ENCODE measurements at places on chromosomes 5 and 9.

DNA sequence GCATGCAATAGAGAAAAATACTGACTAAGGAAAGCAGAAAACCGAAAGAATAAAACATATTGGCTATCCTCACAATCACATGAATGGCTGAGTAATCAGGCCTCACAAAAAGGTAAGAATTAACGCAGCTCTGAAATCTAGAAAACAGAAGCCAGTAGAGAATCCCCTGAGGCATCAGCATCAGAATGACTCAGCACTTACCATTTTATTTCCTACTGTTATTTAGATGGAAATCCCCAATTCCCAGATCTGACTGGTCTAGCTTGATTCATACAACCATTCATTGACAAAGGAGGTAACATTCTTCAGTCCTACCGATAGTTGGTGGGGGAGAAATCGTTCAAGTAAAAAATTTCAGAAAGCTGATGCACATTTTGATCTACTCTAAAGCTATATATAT is 1408.4 kb upstream of the WWC1 start:
- no peak for DNase-seq

- no peak for DNase-seq
Measured at GRCh38 chr5:6402939-6403338, 24.6 kb upstream of the MED10 start.

- no peak for DNase-seq
Measured at GRCh38 chr5:95738834-95739233, 7.7 kb downstream of the RHOBTB3 start.

GRCh38 chr5:178537467-178538371 is 52.5 kb downstream of the COL23A1 start:
- no peak for DNase-seq

DNA sequence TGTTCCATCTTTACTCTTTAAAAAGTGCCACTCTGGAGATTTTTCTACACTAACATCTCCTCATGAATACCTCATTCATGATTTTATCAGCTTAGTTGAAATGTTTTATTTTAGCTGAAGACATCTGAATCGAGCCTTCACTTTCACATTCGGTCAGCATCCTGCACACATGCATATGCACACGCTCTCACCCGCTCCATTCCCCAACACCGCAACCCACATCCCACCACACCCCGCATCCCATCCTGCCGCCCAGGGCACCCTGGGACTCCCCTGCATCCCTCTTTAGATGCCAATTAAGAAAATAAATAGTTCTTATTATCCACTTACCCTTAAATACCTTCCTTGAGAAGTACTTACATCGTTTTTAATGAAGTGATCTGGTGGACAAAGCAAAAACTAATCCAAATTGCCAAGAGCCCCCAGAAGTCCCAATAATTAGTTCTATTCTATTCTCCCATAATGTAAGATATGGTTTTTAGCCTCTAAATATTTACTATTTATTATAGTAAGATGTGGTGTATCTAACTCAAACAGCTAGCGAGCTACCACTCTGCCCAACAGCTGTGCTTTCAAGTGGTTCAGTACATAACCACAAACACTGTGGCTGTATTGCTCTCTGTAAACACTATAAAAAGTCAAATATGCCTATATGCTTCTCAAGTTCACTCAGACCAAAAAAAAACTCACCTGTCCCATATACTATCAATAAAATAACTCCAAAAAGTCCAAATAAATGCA is 38.2 kb downstream of the GZMK start:
- peak; percentile 83 for DNase-seq

DNA sequence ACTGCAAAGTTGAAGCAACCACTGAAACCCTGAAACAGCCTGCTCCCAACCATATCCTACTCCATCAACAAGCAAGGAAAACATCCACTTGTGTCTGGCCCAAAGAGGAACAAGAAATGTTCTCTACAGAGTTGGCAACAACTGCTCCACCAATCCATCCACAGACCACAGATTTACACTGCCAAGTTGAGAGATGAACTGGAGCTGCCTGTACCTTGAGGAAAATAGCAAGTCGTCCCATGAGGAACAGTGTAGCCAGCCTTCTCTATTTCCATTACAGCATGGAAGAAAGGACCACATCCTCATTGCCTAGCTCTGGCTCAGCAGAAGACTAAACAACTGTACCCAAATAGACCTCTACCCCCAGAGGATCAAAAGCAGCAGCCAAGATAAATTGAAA is 60.4 kb downstream of the DEPDC1B start:
- no peak for DNase-seq

DNA sequence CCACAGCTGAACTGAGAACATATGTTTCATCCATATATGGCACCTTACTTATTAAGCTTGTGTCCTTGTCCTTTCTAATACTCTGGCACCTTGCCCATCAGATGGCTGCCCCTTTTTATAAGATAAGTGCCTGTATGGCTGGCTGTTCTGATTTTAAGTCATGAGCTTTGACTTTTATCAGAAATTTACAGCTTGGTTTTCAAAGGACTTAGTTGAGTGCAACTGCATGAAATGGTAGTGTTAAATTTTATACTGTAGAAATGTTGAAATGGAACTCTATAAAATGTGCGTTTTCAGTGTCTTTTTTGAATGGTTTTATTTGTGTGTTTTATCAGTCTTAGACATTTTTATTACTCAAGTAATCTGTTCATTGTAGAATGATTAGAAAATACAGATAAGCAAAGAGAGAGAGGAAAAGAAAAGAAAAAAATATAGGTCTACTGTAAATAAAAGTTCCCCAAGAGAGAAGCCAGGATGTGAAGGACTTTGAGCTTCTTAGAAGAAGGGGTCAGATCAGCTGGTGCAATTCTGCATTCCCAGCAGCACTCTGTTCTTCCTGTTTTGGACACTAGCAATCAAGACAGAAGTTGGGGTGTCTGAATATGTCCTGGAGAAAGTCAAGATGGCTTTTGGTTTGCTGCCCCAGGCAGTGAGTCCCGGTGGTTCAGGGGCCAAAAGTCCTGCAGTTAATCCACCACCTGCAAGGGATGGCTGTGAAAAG is 38.9 kb downstream of the ARHGAP26 start:
- DNase-seq = no peak

DNA sequence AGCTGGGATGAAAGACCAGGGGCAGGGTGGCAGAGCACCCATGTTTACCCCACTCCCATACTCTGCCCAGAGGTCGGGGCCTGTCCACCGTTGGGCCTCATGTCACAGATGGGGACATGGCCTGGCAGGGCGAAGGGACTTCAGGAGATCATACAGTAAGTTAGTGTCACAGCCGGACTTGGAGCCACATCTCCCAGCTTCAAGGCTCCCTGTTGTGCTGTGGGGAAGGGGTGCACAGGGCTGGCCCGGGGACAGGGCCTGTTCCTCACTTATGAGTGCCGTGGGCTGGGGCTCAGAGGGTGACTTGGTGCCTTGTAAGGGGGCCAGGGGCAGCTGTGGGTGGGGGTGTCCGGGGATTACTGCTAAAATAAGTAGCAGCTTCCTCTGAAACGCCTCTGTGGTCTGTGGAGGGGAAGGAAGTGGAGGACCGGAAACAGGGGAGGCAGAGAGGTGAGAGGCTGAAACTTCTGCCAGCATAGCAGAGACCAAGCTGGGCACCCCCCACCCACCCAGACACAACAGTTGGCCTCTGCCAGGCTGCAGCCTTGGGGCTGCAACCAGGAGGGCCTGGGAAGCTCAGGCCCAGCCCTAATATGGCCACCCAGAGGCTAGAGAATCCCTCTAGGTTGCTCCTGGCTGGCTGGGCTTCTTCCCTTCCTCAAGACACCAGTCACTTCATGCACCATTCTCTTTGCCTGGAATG is 41.1 kb upstream of the NEK6 start:
- DNase-seq = peak; percentile 80

DNA sequence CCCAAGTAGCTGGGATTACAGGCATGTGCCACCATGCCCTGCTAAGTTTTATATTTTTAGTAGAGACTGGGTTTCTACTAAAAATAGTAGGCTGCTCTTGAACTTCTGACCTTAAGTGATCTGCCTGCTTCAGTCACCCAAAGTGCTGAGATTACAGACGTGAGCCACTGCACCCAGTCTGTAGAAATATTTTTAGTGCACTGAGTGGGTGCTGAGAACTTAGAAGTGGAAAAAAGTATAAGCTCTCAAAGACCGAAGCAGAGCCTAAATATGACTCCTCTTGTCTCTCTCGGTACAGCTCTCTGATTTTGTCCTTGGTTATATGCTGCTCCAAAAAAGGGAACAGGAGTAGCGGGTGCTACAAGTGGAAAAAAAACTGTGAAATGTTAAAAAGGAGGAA is 353.8 kb upstream of the IZUMO3 start:
- DNase-seq = no peak

- no peak for DNase-seq
Measured at GRCh38 chr5:107184871-107185270, 485.9 kb downstream of the EFNA5 start.

DNA sequence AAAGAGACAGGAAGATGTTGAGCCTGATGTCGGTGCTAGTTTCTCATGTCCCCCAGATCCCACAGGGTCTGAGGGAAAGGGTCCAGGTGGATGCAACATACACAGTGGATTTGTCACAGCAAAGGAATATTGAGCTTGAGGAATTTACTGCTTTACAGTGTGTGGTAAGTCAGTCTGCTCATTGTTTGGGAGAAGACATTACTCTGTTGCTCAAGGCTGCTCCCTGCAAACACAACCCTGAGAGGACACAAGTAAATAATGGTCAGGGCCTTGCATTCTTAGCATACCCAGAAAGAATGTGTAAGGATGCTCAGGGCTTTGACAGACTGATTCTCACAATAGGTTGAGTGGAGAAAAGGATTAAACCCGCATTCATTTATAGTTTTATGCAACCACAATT is 7.3 kb upstream of the MAN2A1 start:
- DNase-seq = no peak

DNA sequence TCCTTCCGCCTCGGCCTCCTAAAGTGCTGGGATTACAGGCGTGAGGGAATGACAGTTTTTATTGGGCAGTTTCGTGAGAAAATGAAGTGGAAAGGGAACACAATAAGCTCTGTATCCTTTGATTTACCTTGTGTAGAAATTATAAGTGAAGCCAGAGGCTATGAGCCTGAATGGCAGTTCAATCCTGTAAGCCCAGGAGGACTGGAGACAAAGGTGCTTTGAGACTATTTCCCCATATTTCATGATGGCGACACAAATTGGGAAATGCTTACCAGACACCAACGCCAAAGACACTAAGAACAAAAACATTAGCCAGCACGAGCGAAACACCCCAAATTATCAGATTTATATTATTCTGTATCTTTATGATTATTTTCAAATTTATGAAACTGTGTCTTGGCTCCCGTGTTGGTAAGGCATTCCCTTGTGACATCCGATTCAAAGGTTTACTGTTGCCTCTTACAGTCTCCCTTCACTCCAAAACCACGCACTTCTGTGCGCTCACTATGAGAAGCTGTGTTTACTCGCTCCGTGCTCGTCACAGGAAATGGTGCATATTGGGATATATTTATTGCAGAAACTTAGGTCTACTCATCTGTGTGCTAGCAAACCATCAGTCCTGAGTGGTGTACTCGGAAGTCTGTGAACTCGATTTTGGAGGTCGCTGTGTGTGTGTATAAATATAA is 73.9 kb downstream of the SH3PXD2B start:
- no peak for DNase-seq

- DNase-seq = no peak
Measured at GRCh38 chr9:73810585-73811215, 659.0 kb downstream of the ANXA1 start.

- DNase-seq = peak; percentile 50
Measured at GRCh38 chr9:33264003-33264472, 470 bp downstream of the BAG1 start.
